NK-92 treated with Interleukin-12 subunit alpha and Interleukin-12 subunit beta, amount 100 ng/mL, for 24 hours (cell line): ENCODE measurements at places on chromosomes 3 and 15.

- DNase-seq = no peak
Measured at GRCh38 chr3:13308380-13308801, 111.7 kb downstream of the NUP210 start.

GRCh38 chr15:56473017-56473416, 8.1 kb upstream of the MNS1 start:
- DNase-seq = no peak

GRCh38 chr15:91861223-91861622, 7.7 kb downstream of the SLCO3A1 start:
- DNase-seq = no peak

- DNase-seq = no peak
Measured at GRCh38 chr3:30535525-30535924, 70.9 kb upstream of the TGFBR2 start.

- no peak for DNase-seq
Measured at GRCh38 chr15:99734575-99734974, 1.3 kb upstream of the LYSMD4 start.

GRCh38 chr3:10289787-10290355, 2.9 kb downstream of the GHRL start:
- no peak for DNase-seq
